Activated naive CD4-positive, alpha-beta T cell treated with anti-CD3 and anti-CD28 coated beads for 36 hours (primary cell): ENCODE measurements at places on chromosomes 12 and 14. TPM values are rescaled to one million over a fixed set of nuclear protein-coding genes. Genes with fewer than 3 reads are reported as not detected.

- peak; percentile 80 for DNase-seq
These were observed 35.9 kb upstream of the WNK1 start for GRCh38 chr12:716506-716905.

GRCh38 chr12:116133636-116134214 is 143.8 kb downstream of the MED13L start:
- DNase-seq, result no peak

The GIT2 gene
- 40.2 TPM for total RNA-seq

GRCh38 chr12:93100610-93101009 is 171.5 kb upstream of the EEA1 start:
- DNase-seq, result no peak

The ARHGDIB gene
- total RNA-seq, result 663 TPM

The BMAL2 gene
- 7.9 TPM for total RNA-seq

The DIO2 gene
- not detected for total RNA-seq
